ENCODE measurements at places on chromosomes 3 and 15.

DNA sequence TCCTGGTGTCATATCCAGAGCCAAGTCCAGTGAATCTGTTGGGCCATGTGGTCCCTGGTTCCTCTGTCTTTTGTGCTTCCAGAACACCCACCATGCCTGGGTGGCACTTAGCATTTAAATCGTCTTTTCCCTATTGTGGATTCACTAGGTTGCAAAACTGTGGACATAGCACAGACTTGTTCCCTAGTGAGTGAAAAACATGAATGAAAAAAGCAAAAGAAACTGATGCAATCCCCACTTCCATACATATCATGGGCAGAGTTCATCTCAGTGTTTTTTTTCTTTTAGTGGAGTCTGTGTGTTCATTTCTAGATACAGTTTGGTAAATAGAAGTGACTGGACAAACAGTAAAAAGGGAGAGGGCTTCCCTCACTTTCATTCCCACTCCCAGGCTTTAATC lies 170.5 kb downstream of the SLCO3A1 start:
- DNase-seq, result no peak

- peak; percentile 54 for DNase-seq
These were observed 203.0 kb downstream of the TIGIT start for GRCh38 chr3:114496874-114497273.

- no peak for DNase-seq
These were observed 42.8 kb downstream of the C2CD4B start for GRCh38 chr15:62122249-62122648.

GRCh38 chr15:87938031-87938430 lies 318.5 kb downstream of the NTRK3 start:
- no peak for DNase-seq

DNA sequence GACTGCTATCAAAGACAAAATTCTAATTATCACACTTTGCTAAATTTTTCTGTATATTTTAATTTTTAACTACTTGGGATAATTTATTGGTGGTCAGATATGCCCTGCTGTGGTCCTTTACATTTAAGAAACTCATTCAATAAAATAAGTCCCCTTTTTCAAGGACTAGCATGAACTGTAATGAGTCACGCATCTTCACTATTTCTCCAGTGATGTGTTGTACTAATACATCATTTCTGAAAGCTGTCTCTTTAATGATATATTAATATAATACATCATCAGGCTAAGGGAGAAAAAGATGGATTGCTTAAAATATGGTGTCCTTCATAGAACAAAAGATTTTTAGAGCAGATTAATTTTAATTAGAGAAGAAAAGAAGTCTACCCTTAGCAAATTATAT lies 901.4 kb downstream of the DIPK2A start:
- DNase-seq, result no peak

- DNase-seq, result no peak
These were observed 136.2 kb upstream of the EIF1B start for GRCh38 chr3:40173227-40173721.

DNA sequence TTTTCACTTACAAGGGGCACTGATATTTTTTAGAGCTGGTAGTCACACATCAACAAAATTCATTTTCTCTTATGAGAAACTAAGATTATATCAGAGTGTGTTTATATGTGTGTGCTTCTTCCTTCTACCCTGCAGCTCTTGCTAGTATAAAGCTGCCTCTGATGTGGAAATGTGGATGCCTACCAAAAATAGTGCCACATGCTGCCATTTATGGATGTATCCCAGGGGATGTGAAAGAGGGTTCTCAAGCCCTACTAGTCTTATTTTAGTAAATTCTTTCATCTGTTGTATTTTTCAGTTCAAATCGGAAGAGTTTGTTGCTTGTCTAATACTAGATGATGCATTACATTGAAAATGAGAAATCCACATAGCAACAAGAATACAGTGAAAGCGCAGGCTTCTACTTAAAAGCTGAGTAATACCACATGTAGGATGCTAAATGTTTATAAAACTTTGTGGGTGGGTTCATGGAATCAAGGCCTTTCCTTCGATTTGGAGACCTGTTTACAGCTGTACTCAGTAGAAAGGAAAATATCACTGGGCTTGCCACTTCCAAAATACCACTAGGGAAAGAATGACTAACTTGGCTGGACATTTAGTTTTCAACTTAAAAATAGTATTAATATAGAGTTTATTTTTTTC lies 399.2 kb downstream of the EPHA3 start:
- DNase-seq, result no peak

- no peak for DNase-seq
These were observed 75.5 kb upstream of the CBLB start for GRCh38 chr3:105944276-105944675.

GRCh38 chr3:133475245-133476010 lies 75.6 kb downstream of the BFSP2 start:
- DNase-seq, result no peak

GRCh38 chr3:132573797-132574211 lies 23.3 kb upstream of the ACKR4 start:
- DNase-seq, result peak; percentile 75

GRCh38 chr3:41126961-41127360 lies 72.3 kb upstream of the CTNNB1 start:
- no peak for DNase-seq

DNA sequence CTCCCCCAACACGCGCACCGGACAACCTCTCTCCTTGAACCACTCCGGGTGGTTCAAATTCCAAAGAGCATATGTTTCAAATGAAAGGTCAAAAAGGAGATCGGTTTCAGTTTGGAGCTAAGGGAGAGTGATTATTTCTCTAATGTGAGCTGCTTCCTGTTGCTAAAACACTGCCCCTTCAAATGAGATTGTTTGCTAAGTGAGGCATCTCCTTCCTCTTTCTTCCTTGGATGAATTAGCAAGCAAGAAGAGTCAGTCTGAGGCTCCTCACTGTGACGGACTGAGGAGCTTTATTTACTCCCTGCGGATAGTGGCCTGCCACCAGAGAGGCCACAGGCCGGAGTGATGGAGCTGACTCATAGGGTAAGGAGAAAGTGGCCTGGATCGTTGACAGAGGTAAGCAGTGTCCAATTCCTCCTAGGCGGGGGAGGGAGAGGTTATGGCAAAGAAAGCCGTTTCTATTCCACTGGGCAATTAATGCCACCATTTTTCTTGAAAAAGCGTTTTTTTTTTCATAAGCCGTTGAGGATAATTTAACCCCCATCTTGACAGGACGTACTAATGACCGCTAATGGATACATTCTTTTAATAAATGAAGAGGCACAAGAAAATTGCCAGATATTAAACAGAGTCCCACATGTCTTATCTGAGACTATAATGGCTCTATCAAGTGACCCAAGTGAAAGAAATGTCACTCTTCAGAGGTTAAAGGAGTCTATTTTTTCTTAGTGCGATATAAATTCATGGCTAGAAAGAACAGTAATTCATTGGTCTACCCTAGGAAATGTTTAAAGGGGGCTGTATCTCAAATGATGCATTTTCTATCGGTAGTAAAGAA lies 167.0 kb upstream of the ANKRD28 start:
- DNase-seq, result no peak

DNA sequence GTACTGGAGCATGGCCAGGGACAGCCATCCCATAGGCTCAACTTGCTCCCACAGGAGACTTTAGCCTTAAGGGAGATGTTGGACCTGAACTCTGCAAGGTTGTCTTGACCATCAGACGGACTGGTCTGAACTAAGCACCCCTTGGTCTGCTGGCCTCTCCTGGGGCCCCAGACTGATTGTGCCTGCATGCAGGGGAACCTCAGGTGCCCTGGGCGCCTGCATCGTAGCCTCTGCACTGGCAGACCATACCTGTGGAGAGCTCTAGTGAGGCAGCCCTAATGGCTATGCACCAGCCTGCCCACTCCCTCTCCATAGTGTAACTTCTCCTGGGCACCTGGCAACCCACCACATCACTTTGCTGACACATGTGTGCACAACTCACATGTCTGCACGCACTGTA lies 395.6 kb downstream of the ZPLD1 start:
- DNase-seq, result no peak

GRCh38 chr3:76500746-76501275 lies 539.1 kb upstream of the ROBO2 start:
- DNase-seq, result no peak

GRCh38 chr3:78277220-78277619 lies 1237.3 kb downstream of the ROBO2 start:
- no peak for DNase-seq

- DNase-seq, result no peak
These were observed 21.7 kb upstream of the PPP4R2 start for GRCh38 chr3:72974956-72975355.

- no peak for DNase-seq
These were observed 35.1 kb downstream of the CYFIP1 start for GRCh38 chr15:22945071-22945470.

DNA sequence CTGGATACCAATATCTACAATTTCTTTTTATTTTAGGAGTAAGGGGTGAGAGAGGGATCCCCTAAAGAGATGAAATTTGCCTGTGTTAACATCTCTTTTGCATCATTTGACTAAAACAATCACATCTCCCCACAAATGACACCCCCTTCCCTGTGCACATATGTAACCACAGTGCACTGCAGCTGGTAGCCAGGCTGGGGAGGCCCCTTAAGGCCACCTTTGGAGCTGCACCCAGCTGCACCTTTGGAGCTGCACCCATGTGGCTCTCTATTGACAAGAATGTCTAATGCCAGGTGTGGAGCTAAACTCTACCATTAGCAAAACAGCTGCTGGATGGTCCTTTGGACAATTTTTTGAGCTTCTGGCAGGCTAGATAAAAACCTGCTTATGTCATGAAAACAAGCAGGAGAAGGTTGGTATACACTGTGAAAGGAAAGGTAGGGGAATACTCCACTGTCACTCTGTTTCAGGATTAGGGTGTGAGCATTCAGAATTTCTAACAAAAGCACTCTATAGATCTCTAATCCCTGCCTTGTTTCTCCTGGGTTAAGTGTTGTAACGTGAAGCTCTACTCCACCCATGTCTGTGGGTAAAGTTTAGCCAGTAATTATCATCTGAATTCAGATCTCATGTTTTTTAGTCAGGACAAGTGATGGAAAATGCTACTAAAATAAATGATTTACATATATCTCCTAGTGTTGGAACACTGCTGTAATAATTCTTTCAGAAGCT lies 52.1 kb downstream of the TFG start:
- DNase-seq, result no peak

- no peak for DNase-seq
These were observed 83.3 kb downstream of the TMEM108 start for GRCh38 chr3:133121450-133121849.

- DNase-seq, result no peak
These were observed 20.7 kb downstream of the TBC1D2B start for GRCh38 chr15:78056714-78057269.

GRCh38 chr3:173225351-173225750 lies 84.3 kb upstream of the SPATA16 start:
- DNase-seq, result no peak
